ENCODE measurements at places on chromosomes 2 and 18. TPM values are rescaled to one million over a fixed set of nuclear protein-coding genes. Genes with fewer than 3 reads are reported as not detected.

DNA sequence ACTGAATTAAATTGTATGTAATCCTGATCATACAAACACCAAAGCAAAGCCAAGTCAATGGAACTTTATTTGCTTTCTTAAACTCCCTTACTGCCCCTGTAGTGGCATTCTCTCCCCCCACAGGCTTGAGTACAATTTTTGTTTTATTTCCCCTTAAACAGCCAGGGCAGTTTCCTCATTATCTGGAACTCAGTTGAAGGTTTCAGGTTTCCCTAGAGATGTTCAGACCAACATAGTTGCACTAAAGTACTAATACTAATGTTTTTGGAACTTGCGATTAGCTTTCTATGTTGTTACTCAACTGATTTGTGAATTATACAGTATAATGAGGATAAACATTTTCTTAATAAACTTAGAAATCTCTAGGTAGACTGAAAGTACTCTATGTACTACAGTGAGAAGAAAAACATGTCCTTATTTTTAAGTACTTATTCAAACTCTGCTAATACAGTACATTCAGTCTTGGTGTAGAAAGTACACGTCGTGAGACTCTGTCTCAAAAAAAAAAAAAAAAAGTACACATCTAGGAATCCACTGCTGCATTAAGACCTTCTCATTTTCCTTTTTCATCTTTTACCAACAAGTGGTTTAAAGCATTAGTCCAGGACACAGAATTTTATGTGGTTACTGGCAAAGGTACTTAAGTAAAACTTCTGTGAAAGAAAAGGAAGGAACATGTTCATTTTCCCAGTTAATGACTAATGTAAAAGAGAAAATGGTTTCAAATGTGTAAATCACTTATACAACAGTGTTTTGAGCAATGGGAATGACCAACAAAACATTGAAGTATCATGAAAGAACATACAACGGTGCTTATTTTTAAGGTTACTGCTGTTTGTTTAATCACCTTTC lies 209.5 kb upstream of the SMAD7 start:
- no peak overlapping the region for H3K27ac ChIP-seq
- H3K4me3 ChIP-seq, result no peak overlapping the region
- DNase-seq, result no peak
- no peaks in the 10 kb centered on the region for H3K27me3 ChIP-seq
- H3K36me3 ChIP-seq, result no peaks in the 10 kb centered on the region

- H3K4me1 ChIP-seq, result no peaks in the 10 kb centered on the region
- H3K27me3 ChIP-seq, result no peaks in the 10 kb centered on the region
- no peak for DNase-seq
These were observed 2.8 kb downstream of the RHOB start for GRCh38 chr2:20449501-20450200.

GRCh38 chr18:58970943-58971790 lies 106.5 kb downstream of the ZNF532 start:
- no peak overlapping the region for H3K4me3 ChIP-seq
- DNase-seq, result no peak
- no peak overlapping the region for H3K27ac ChIP-seq
- H3K4me1 ChIP-seq, result peaks cover 8% of the 10 kb centered on the region
- H3K27me3 ChIP-seq, result no peaks in the 10 kb centered on the region

Gene RGPD3
- polyA plus RNA-seq, result 0.20 TPM

DNA sequence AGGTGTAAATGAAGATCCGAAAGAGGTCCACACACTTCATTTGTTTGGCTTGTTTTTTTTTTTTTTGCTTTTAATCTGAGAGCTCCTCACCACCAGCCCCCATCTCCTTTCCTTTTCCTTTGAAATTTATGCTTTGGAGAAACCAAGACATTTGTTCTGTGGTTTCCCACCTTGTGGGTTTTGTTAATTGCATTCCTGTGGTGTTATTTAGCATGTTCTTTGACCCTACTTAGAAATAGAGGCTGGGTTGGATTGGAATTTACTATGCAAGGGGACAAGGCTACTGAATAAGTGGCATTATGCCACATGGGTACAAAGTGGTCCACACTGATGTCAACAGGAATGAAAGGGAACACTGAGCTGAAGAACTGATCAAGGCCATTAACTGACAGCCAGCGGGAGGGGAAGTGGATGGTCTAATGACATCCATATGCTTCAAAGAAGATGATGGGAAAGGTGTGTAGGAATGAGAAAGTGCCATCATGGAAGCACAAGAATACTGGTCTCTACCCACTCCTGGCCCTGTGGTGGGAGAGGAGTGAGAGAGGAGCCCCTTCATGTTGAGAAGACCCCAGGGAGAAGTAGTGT lies 8.9 kb downstream of the CCL20 start:
- H3K27me3 ChIP-seq, result no peaks in the 10 kb centered on the region
- no peak for DNase-seq
- H3K4me1 ChIP-seq, result peaks cover 6% of the 10 kb centered on the region
- no peak overlapping the region for H3K4me3 ChIP-seq
- H3K27ac ChIP-seq, result no peak overlapping the region
- H3K36me3 ChIP-seq, result no peaks in the 10 kb centered on the region

Gene MOGAT1
- not detected for polyA plus RNA-seq

DNA sequence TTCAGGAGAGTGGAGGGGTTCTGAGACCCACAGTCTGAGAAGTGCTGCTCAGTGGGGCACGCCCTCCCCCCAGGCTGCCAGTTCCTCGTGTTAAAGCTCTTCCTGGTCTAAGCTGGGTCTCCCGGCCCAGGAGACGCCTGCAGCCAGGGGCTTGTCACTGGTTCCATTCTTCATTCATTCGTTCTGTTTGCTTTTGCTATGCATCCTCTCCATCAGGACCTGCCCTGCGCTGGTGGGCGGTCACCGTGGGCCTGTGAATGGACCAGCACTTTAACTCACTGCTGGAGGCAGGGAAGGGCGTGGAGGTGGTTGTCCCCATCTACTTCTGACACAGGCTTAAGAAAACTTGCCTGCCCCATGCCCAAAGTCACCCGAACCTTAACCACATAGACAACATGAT lies 272.8 kb upstream of the HDAC4 start:
- no peaks in the 10 kb centered on the region for H3K27me3 ChIP-seq
- no peaks in the 10 kb centered on the region for H3K4me1 ChIP-seq
- no peaks in the 10 kb centered on the region for H3K36me3 ChIP-seq
- no peak overlapping the region for H3K27ac ChIP-seq
- no peak for DNase-seq

Gene OTOS
- polyA plus RNA-seq, result not detected

DNA sequence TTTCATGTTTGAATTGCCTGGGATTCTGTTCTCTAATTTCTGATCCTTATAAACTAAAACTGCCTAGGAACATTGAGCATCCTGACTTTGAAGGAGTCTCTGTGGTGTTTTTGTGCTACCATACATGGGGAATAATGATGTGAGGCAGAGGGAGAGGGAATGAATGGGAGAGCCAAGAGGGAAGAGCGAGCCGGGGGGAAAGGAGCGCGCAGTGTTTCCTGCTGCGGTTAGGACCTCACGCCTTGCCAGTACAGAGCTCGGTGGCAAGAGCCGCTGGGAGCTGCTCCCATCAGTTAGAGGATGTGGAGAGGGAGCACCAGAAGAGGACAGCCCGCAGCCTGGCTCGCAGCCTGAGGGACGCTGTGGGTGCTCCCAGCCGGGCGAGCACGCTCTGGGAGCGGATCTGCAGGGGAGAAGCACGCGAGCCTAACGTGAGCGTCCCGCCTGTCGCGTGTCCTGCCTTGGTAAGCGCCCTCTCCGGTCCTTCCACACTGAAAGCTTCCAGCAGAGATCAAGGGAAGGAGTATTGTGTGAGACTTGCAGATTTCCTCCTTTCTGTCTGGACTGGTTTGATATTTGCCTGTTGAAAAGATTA lies 114.7 kb downstream of the FAM210A start:
- no peak overlapping the region for H3K27ac ChIP-seq
- DNase-seq, result peak; percentile 85
- peak overlapping the region; percentile 44 for H3K4me3 ChIP-seq
- H3K4me1 ChIP-seq, result no peaks in the 10 kb centered on the region
- no peaks in the 10 kb centered on the region for H3K36me3 ChIP-seq

DNA sequence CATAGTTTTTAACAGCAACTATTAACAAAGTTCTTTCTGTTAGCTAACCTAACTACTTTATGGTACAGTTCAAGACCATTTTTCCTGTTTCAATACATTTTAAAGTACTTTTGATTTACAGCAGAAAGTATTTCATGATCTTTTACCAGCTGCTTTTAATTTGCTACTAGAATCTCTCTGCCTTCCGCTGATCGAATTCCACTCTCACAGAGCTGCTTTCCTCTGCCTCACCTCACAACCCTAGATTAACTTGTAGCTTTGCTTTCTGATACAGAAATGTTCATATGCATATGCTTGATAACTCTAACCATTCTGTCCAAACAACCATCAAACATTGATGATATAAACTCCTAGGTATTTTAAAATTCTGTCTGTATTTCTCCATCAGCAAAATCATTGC lies 463.2 kb upstream of the ZEB2 start:
- H3K4me3 ChIP-seq, result no peak overlapping the region
- no peaks in the 10 kb centered on the region for H3K4me1 ChIP-seq
- DNase-seq, result no peak

GRCh38 chr2:197869501-197870111 lies 65.2 kb downstream of the PLCL1 start:
- H3K27me3 ChIP-seq, result no peaks in the 10 kb centered on the region
- no peak overlapping the region for H3K4me3 ChIP-seq
- H3K36me3 ChIP-seq, result no peaks in the 10 kb centered on the region
- DNase-seq, result no peak
- H3K4me1 ChIP-seq, result peaks cover 3% of the 10 kb centered on the region

GRCh38 chr2:96808176-96808837 lies 7.8 kb upstream of the CNNM3 start:
- peak; percentile 16 for DNase-seq
- no peak overlapping the region for H3K4me3 ChIP-seq
- peaks cover 4% of the 10 kb centered on the region for H3K36me3 ChIP-seq

- H3K4me1 ChIP-seq, result peaks cover 4% of the 10 kb centered on the region
- H3K27ac ChIP-seq, result no peak overlapping the region
- peak; percentile 72 for DNase-seq
These were observed 36.2 kb upstream of the LPIN1 start for GRCh38 chr2:11710210-11710609.

Gene MERTK
- polyA plus RNA-seq, result 9.6 TPM

- no peaks in the 10 kb centered on the region for H3K27me3 ChIP-seq
- H3K36me3 ChIP-seq, result no peaks in the 10 kb centered on the region
- H3K27ac ChIP-seq, result no peak overlapping the region
- no peak overlapping the region for H3K4me3 ChIP-seq
- no peak for DNase-seq
- no peaks in the 10 kb centered on the region for H3K4me1 ChIP-seq
These were observed 125.3 kb downstream of the TCF4 start for GRCh38 chr18:55462652-55463051.

DNA sequence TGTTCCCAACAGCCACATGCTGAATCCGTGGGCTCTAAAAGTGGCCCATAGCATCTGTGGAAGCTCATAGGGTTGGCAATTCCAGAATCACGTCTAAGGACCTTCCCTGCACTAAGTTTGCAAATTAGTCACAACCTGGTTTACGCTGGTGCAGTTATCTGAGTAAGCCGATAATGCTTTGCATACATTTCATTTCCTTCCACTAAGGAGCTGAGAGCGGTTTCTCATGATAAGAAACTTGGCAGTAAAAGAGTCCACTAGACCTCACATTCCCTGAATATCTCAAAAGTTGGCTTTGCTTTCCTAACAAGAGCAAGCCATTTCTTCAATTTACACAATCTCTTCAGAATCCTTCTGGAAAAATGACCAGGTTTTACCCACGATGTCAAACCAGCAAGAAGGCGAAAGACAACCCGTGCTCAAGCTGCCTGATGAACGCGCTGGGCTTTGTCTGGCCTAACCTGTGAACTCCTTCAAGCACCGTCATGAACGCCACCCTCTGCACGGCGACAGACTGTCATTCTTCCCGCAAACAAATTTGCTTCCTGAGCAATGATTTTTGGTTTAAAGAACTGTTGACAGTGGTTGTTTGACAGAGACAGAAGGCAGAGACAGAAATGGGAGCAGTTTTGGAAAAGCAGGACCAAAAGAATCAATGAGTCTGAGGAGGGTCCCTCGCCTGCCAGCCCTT lies 73.0 kb upstream of the COPS8 start:
- no peak overlapping the region for H3K27ac ChIP-seq
- H3K27me3 ChIP-seq, result no peaks in the 10 kb centered on the region
- no peak overlapping the region for H3K4me3 ChIP-seq
- no peaks in the 10 kb centered on the region for H3K4me1 ChIP-seq
- no peaks in the 10 kb centered on the region for H3K36me3 ChIP-seq
- DNase-seq, result no peak

DNA sequence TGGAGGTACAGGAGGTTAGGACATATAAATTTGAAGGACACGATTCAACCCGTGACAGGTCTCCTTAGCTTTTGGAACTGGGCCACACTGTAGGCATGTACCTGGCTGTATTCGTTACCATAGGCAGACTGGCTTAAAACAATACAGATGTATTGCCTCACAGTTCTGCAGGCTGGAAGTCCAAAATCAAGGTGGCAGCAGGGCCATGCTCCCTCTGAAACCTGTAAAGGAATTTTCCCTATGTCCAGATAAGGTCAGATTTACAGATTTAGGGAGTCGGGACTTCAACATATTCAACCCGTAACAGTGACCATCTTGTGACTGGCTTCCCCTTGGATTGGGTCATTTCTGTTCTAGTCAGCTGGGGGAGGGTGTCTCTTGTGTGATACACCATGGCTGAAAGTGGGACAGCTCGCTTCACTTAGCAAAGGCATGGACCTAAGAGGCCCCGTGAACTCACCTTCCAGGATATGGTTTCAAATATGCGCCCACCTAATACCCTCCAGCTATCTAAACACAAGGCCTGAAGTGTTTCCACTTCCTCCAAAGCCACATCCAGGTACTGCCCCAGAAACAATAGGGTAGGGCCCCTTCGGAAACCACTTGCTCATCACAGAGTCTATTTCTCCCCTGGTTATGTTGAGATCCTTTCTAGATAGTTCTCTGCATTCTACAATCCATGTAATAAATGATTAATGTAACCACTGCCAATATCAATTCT lies 85.0 kb downstream of the ZCCHC2 start:
- no peak for DNase-seq
- H3K36me3 ChIP-seq, result no peaks in the 10 kb centered on the region
- no peaks in the 10 kb centered on the region for H3K27me3 ChIP-seq
- H3K4me1 ChIP-seq, result no peaks in the 10 kb centered on the region
- H3K27ac ChIP-seq, result no peak overlapping the region
- no peak overlapping the region for H3K4me3 ChIP-seq

Gene MARCHF4
- not detected for polyA plus RNA-seq

DNA sequence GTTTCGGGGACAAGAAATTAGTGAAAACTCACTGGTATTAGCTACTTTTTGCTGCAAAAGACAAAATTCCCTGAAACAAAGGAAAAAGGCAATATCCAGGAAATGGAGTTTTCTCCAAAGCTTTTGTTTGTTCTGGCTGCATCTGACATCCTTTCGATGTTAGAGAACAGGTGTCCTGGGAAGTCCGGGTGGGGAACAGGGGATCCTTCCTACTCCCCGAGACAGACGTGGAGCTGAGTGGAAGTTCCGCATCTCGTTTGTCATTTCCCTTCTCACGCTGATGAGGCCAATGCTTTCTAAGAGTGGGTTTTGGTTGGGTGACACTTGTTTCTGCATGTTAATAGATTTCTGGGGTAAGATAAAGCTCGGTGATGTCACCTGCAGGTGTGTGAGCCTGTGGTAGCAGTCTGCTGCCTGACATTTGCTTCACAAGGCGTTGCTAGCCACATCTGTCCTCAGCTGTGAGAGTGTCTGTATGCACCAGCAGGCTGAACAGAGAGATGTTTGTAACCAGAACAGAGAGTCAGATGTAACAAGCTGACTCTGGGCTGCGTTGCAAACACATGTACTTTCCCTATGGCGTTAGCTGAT lies 125.9 kb downstream of the ACOXL start:
- no peaks in the 10 kb centered on the region for H3K27me3 ChIP-seq
- no peak overlapping the region for H3K27ac ChIP-seq
- H3K4me1 ChIP-seq, result no peaks in the 10 kb centered on the region
- no peak overlapping the region for H3K4me3 ChIP-seq
- no peaks in the 10 kb centered on the region for H3K36me3 ChIP-seq
